Naive B cell (primary cell): ENCODE measurements at places on chromosomes 12 and 14.

- no peak for DNase-seq
Measured at GRCh38 chr12:90969851-90970250, 14.9 kb upstream of the CCER1 start.

DNA sequence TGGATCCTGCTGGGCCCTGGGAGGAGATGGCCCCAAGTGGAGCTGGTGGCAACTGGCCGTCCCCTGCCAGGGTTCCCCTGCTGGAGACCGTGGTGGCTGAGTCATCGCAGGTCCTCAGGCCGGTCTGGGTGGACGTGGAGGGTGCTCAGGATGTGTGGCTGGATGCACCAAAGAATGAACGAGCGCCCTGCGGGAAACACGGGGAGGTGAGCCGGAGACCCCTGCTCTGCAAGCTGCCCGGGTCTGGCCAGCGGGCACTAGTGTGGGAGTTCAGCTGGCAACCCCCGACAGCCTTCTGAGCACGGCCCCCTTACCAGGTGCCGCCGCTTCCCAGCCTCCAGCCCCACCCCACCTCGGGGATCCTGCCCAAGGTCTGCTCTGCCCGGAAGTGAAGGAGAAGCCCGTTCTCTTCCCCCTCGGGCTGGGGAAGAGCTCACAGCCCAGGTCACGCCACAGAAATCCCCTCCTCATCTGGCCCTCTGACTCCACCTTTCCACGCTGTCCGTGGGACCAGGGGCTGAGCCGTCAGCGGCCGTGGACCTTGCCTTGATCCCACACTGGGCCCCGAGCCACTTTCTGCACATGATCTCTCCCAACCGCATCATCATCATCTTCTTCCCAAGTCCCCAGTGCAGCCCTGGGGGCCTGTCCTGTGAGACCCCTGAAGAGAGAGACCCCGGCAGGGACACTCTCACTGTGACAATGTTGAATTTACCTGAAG lies 165.5 kb downstream of the KIF26A start:
- no peak for DNase-seq

- no peak for DNase-seq
Measured at GRCh38 chr14:22996768-22997654, 12.9 kb downstream of the C14orf93 start.

DNA sequence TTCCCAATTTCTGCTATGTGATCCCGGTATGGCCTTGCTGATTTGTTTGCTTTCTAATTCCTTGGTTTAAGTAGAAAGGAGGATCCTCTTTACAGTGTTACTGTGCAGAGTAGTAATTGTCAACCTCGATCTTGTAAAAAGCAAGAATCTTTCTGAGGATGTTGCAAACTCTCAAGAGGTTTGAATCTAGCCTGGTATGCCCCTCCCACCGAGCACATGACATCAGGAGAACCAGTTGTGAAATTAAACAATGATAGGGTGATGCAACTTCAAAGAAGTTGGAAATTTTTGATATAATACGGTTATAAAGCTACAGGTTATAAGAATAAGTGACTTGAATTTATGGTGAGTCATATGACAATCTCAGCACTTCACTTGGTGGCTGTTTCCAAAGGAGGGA lies 35.0 kb upstream of the FUT8 start:
- DNase-seq: no peak

DNA sequence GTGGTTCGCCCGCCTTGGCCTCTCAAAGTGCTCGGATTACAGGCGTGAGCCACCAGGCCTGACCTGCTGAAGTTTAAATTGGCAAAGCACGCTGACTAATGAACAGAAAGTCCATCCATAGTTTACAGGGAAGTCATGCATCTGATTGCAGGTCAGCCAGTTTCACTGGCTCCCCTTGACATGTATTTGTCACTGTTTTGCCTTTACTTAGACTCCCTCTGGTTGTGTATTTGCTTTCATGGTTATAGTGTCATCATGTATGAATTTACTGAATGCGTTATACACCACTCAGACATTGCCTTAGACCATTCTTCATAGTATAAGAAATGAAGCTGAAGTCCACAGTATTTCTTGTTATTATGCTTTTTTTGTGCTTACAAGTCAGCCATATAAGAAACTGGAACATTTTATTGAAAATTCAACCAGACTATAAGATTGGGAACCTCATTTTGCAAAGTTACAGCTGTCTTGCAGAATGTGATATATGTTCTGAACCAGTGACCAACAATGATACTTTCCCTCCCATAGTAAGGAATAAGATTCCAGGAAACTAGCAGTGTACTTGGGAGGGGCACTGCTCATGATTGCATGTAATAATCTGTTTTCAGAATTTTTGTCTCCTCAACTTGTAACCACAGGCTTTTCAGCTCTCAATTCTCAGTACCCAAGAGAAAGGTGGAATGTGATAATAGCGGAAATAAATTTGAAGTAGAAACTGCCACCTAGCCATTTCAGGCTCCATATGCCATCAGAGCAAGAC lies 51.9 kb upstream of the ATF7IP start:
- DNase-seq: no peak
